Dermis microvascular lymphatic vessel endothelial cell (primary cell): ENCODE measurements at places on chromosomes 12 and 14. TPM values are rescaled to one million over a fixed set of nuclear protein-coding genes. Genes with fewer than 3 reads are reported as not detected.

Gene ADAMTS20
- not detected in 2 replicates for total RNA-seq

Gene CFAP54
- total RNA-seq = 6.2 and 9.2 TPM in 2 replicates

DNA sequence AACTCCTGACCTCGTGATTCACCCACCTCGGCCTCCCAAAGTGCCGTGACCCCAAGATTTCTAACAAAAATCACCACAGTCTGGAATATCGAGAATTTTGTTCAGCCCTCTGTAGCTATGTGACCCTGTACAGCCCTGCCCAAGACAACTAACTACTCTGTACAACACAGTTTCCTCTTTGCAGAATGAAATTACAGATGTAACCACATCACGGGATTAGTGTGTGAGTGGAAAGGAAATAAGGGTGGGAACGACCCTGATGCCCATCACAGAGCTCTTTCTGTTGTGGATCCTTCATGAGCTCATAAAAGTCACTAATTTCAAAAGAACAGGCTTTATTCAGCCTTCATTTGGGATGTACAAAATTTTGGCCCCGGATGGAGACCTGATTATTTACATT lies 50.5 kb upstream of the KRR1 start:
- DNase-seq = no peak

DNA sequence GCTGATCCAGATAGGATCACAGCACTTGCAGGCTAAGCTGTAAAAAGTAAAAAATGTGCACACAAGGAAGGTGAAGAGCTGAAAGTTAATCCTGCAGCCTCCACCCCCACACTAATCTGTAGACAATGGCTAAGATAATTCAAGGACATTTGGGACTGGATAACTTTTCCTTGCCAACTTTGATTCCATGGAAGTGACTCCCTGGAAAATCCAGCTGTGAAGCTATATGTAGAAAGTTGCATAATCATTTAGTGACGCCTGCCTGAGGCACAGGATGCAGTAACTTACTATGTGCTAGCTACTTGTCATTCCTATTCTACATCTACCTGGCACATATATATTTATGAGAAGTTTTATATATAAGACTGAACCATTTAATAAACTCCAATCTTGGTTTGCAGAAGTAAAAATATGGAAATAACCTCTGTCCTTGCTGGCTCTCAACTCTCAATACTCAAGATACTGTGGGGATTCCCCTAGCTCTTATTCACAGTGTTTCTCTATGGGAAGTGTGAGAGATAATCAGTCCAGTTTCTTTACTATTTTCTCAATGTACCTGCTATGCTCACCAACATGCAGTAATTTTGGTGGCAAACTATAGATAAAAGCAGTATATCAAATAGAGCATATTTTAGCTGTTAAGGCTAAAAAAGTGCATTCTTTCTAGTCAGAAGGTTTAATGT lies 14.8 kb downstream of the LDHB start:
- no peak for DNase-seq

DNA sequence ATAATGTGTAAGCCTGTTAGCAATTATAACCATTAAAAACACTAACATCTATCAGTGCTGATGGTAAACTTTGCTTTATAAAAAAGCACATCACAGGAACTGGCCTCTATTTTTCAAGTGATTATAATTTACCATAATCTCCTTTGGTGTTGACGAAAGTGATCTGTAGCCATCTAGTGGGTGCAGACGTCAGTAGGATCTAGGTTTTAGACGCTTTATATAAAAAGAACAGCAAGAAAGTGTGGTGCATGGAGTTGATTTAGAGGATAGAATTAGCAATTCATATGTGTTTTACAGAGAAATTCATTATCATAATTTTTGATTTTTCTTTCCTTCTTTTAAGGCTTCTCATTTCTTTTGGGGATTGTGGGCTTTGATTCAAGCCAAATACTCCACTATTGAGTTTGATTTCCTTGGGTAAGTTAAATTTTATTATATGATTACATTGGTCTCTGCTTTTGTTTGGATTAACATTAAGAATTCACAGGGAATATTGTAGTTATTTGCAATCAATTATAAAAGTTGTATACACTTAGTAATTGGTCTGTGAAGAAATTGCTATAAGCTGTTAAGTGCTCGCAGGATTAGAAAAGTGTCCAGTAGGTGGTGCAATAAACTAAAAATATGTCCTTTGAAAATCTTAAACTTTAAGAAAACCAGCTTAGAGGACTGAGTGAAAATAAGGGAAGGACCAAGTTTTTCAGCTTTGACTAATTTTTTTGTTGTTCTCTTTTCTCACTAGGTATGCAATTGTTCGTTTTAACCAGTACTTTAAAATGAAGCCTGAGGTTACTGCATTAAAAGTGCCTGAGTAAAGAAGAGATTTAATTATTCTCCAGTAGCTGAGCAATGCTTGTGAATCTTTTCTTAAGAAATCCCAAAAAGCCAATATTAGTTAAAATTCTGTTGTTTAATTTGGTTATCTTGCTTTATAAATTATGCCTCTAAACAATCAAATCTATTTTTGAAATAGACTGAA lies 59.5 kb downstream of the ETNK1 start:
- DNase-seq = peak; percentile 59

Gene ALDH6A1
- 16.3 and 16.9 TPM in 2 replicates for total RNA-seq

Gene NANOG
- total RNA-seq = not detected in 2 replicates
